ENCODE measurements at places on chromosomes 6 and 20. TPM values are rescaled to one million over a fixed set of nuclear protein-coding genes. Genes with fewer than 3 reads are reported as not detected.
A peak's percentile ranks its signal among the peaks of the same experiment; 100 is the strongest.

PNISR gene
- 73.7 TPM for total RNA-seq

LCA5 gene
- total RNA-seq: 0.11 TPM

GPR63 gene
- total RNA-seq: 0.63 TPM

COL20A1 gene
- total RNA-seq: not detected

SRSF12 gene
- 0.30 TPM for total RNA-seq

COL11A2 gene
- total RNA-seq: 0.98 TPM

FAM217A gene
- total RNA-seq: not detected

DNA sequence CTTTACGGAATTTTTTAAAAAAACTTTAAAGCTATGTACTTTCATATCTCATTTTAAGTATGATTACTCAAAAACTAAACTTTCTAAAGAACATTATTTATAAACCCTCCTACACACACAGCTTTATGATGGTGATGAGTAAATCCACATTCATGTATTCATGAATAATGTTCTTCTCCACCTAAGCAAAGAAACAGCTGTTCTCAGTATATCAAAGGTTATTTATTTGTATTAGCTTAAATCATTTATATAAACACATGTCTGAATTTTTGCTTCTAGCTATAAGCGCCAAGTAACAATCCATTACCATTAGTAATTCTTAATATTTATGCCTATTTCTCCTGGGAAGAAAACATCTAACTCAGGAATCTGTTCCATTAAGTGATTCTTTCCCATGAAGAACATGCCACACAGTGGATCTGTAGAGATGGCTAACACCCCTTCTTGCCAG is 63.3 kb downstream of the SMLR1 start:
- no peak for DNase-seq

DNA sequence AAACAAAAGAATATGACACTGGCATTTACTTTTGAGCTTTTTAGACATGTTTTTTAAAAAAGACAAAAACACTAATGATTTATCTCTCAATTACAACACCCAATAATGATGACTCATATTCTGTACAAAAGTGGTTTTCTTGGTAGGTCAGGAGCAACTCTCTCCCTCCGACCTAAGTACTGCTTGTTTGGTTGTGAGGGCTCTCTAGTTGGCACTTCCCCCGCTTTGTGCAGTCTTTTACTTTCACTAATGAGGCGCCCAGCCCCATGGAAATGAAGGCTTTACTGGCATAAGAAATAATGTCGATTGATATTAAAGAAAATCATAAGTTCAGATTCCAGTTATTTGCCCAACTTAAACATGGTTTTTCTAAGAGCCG is 1.3 kb downstream of the KPNA5 start:
- peak; percentile 28 for DNase-seq

- no peak for DNase-seq
These were observed 212.7 kb downstream of the TMEM242 start for GRCh38 chr6:157110607-157111006.

DNA sequence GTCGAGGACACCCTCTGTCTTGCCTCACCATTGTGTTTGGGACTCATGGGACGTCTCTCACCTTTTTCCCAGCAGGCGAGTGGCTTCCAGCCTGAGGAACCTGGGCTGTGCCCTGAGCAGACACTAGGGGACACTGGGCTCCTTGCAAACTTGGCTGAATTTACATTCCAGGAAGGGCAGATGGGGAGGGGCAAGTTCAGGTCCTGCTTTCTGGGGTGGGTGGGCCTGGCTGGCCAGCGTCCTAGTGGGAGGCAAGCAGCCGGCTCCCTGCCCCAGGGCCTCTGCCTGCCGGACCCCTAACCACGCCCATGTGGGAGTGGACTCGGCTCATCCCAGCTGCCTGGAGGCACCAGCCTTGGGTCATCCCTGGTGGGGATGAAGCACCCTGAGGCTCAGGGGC is 48.2 kb upstream of the MLN start:
- DNase-seq: no peak

DNA sequence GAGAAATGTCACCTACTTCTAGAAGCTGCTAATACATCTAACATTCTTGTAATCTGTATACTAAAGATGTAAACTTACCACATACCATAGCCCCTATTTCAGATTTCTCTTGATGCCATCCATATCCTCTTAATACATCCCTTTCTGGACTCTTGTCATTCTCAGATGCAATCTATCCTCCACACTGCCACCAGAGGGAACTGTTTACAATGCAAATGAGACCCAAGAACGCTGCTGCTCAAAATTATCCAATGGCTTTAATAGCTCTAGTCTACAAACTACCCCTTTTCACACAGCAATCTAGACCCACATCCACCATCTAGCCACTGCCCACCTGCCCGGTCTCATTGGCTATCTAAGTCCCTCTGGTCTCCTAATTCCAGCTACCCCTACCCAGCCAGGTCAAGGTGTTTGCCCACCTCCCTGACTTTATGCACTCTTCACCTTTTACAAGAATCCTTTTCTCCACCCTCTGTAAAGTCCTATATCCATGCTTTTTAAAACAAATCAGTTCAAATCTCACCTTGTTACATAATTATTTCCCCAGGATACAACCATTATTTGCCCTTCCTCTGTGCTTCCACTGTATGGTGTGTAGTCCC is 14.8 kb downstream of the FAXC start:
- no peak for DNase-seq

- DNase-seq: no peak
These were observed 74.4 kb upstream of the TBC1D7 start for GRCh38 chr6:13402711-13403110.

DNA sequence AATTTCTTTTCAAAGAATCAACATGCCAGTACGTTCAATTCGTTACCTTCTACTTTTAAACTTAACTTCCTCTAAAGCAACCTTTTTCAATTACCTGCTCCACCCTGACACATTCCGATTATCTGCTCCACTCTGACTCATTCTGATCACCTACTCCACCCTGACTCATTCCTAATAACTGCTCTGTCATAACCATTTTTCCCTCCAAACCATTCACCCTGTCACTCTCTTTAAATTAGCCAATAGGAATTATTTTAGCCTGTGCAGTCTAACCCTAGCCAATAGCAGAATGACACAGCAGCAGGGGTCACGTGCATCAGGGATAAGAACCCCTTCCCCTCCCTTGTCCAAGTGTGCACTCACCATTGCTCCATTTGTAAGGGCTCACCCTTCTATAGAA is 557.4 kb upstream of the EYS start:
- DNase-seq: no peak

GRCh38 chr6:38443352-38444144 is 196.2 kb downstream of the BTBD9 start:
- DNase-seq: no peak

DNA sequence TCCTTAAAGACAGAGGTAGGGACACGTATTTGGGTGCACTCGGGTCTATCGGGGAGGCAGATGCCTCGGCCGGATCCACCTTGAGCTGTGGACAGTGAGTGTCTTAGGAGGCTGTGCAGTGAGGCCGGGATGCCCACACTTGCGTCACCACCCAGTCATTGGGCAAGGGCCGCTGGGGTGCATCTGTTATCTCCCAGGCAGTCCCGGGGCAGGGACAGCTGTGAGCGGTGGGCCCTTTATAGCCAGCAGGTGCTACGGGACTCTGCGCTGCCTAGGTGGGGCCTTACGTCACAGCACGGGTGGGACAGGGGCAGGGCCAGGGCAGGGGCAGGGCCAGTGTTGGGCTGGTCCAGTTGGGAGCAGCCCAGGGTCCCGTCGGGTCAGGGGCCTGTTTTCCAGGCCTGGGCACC is 689 bp upstream of the COL20A1 start:
- no peak for DNase-seq
